Muscle of leg (tissue), 16 donors: ENCODE measurements at places on chromosomes 2 and 18.

- DNase-seq, result no peak
Observed at GRCh38 chr2:4588606-4589005, 885.2 kb downstream of the DCDC2C start.

DNA sequence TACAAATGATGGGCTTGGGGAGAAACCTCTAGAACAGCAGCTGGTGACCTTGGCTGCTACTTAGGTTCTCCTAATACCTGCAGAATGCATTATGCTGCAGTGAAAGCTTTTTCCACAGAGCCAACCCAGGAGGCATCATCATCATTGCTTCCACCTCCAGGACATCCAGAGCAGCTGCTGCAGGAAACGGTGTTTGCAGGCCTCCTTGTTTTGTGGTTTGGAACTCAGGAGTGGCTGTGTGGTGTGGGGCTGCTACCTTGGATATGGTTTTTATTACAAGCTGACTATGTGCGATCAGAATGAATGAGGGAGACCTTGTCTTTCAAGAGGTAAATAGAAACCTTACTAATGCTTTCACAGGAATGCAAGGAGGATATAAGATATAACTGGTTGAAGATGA lies 82.9 kb upstream of the MCFD2 start:
- DNase-seq, result no peak

GRCh38 chr2:105517814-105518705 lies 119.2 kb upstream of the FHL2 start:
- peak; percentile 66 for DNase-seq

GRCh38 chr2:144621266-144621665 lies 101.3 kb upstream of the ZEB2 start:
- DNase-seq, result no peak

- DNase-seq, result no peak
Observed at GRCh38 chr18:60895181-60895580, 438.0 kb upstream of the CDH20 start.

DNA sequence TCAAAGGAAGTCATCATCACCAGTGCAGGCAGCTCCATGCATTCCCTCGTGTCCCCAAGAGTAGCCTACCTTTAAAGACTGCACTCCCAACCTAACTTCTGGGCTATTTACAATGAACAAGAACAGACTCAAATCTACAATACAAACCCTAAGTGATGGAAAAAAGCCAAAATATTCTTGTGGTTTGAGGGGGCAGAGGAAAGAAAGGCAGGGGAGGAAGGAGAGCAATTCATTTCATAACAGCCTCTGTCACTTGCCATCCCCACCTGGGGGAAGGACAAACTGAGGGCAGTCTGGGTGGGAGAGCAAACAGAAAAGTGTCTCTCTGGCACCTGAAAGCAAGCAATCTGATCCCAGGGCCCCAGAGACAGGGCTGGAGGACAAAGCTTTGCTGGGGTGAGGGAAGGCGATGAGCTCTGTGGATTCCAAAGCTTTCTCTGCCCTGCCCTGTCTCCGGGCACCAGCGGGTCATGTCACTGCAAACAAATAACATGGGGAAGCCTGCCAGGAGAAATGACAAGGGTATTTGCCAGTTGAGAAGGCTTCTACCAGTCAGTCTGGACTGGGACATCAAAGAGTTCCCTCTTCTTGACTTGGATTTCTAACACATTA lies 528.0 kb upstream of the TNP1 start:
- peak; percentile 70 for DNase-seq

GRCh38 chr2:54456612-54457322 lies 640 bp downstream of the SPTBN1 start:
- DNase-seq, result peak; percentile 69

DNA sequence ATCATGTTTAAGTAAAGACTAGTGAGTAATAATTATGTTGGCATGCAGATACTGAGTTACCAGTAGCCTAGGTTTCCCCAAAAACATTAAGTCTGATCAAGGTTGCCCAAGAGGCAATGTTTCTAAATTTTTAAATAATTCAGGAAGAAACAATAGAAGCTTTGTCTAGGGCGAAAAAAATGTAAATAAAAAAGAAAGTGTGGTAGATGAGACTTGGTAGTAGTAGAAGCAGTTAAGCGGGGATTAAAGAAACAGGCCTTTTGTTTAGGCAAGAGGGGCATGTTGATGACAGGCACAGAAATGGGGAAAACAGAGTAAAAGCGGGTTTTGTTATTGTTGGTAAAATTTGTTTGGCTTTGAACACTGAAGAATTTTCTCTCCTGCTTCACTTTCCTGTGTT lies 97.2 kb downstream of the GULP1 start:
- DNase-seq, result no peak

DNA sequence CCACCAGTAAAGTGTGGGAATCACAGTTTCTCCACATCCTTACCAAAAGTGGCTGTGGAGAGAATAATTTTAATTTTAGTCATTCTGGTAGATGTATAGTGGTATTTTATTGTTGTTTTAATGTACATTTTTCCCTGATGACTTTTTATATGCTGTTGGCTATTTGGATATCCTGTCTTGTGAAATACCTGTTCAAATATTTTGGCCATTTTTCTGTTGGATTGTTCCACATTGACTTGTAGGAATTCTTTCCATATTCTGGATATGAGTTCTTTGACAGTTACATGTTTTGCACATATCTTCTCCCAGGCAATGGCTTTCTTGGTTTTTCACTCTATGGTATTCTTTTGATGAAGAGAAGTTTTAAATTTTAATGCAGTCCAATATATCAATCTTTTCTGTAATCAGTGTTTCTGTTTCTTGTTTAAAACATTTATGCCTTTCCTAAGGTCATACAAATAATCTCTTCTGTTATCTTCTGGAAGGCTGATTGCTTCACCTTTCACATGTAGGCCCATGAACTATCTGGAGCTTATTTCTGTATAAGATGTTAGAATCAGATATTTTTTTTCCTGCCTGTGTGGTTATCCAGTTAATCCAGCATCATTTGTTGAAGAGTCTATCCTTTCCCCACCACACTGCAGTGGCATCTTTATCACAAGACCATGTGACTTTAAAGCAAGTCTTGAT lies 19.0 kb downstream of the AFTPH start:
- no peak for DNase-seq

GRCh38 chr2:46179037-46179621 lies 118.1 kb upstream of the EPAS1 start:
- DNase-seq, result peak; percentile 89

GRCh38 chr2:49770919-49771318 lies 616.6 kb upstream of the FSHR start:
- no peak for DNase-seq

- DNase-seq, result no peak
Observed at GRCh38 chr2:9415516-9416169, 7.7 kb downstream of the ITGB1BP1 start.

DNA sequence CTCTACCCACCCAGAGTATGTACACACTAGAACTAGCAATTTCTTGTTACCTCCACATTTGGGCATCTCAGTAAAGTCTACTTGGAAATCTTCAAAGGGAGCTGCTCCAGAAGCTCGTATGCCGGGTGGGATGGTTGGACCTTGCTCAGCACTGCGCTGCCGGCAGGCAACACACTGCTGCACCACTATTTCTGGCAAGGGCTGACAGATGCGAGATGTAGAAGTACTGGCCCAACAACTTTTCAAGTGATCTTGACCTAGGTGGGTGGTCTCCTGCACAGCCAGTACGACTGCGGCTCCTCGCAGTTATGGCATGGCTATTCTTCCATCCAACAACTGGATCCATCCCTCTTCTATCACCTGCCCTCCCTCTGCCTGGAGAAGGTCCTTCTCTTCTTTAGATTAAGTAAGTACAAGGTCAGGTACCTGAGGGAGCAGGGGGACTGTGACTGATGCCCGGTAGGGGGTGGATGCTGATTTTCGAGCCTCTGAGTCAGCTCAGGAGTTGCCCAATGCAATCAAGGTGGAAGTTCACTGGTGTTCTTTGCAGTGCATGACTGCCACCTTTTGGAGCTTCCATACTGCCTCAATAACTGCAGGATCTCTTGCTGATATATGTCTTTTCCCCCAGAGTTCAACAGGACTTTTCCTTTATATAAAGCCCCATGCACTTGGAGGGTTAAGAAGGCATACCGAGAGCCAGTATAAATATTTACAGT lies 100.4 kb upstream of the SLC1A4 start:
- DNase-seq, result no peak

- no peak for DNase-seq
Observed at GRCh38 chr2:28692411-28692810, 59.2 kb upstream of the PPP1CB start.

- peak; percentile 84 for DNase-seq
Observed at GRCh38 chr2:46164529-46165301, 132.5 kb upstream of the EPAS1 start.

GRCh38 chr2:19176172-19176852 lies 182.1 kb downstream of the OSR1 start:
- no peak for DNase-seq

- no peak for DNase-seq
Observed at GRCh38 chr2:47354013-47354847, 48.7 kb upstream of the MSH2 start.

GRCh38 chr18:70232261-70232660 lies 26.8 kb upstream of the RTTN start:
- DNase-seq, result no peak
